RKO (cell line): ENCODE measurements at places on chromosomes 7 and 10.

DNA sequence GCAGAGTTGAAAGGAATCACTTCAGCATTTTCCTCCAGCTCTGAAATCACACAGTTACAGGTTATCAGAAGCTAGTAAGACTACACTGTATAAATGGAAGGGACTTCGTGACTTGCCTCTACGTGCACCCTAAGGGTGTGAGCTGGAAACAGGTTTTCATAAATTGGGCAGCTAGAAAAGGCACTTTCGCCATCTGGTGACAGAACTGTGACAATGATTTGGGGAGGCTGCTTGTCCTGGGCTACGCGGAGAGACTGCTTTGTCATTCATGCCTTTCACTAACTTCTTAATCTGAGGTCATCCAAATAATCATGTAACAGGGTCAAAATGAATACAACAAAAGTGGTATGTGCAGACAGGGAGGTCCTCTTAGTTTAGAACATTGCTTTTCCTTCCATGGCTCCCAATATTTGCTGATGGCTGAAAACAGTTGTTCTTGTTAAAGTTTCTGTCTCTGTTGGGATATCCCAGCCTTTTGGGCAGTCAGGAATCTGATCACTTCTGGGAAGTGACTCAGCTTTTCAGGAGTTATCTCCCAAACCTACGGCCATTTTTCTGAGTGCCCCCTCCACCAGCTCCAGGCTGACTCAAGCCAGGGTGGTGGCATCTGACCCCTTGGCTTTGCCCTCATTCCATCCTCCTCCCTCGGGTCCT, 17.8 kb downstream of the VWC2 start:
- peak; percentile 55 for DNase-seq

- DNase-seq = no peak
These were observed 33.7 kb upstream of the ERCC6 start for GRCh38 chr10:49572594-49573114.

DNA sequence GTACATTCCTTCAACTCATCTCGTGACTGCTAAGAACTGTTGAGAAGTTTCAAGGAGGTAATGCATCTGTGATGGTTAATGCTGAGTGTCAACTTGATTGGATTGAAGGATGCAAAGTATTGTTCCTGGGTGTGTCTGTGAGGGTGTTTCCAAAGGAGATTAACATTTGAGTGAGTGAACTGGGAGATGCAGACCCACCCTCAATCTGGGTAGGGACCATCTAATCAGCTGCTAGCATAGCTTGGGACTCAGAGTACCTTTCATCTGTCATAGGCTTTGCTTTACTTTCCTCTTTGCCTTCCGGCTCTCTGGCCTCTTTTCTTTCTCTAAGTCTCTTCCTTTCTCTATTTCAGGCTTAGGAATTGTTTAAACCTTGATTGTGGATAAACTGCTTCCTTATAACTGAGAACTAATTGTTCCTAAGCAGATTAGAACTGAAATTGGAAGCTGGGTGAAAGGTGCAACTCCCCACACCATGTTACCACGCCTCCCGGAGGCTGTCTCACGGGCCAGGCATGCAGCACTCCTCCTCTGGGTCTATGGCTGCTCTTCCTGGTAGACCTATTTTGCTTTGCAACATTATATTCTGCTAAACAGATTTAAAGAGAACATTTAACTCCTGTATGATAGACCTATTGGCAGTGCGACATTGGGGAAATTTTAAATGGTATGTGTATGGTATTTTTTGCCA, 298.2 kb downstream of the CCSER2 start:
- DNase-seq = no peak

- DNase-seq = peak; percentile 79
These were observed 26.7 kb upstream of the GGCT start for GRCh38 chr7:30531286-30531685.

DNA sequence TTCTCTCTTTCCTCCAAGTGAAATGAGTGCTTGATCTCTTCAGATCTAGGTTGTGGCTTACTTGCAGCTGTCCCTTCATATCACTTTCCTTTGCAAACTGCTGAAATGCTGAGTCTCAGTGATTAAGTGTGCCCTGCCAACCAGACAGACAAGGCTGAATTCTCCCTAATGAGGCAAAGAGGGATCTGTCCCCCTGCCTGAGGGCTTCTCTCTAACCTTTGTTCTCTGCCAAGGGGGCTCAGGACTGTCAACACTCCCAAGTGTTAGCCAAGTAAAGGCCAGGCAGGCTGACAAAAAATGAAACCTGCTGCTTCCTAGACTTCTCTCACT, at the start of gene MSS51:
TSS of gene MSS51 (minus strand) at position 24 of the 330 bp plus-strand sequence. CDS start 5,277 bp downstream, outside the sequence.
- DNase-seq = no peak

- DNase-seq = no peak
These were observed 198.8 kb downstream of the TNS3 start for GRCh38 chr7:47383072-47383471.

DNA sequence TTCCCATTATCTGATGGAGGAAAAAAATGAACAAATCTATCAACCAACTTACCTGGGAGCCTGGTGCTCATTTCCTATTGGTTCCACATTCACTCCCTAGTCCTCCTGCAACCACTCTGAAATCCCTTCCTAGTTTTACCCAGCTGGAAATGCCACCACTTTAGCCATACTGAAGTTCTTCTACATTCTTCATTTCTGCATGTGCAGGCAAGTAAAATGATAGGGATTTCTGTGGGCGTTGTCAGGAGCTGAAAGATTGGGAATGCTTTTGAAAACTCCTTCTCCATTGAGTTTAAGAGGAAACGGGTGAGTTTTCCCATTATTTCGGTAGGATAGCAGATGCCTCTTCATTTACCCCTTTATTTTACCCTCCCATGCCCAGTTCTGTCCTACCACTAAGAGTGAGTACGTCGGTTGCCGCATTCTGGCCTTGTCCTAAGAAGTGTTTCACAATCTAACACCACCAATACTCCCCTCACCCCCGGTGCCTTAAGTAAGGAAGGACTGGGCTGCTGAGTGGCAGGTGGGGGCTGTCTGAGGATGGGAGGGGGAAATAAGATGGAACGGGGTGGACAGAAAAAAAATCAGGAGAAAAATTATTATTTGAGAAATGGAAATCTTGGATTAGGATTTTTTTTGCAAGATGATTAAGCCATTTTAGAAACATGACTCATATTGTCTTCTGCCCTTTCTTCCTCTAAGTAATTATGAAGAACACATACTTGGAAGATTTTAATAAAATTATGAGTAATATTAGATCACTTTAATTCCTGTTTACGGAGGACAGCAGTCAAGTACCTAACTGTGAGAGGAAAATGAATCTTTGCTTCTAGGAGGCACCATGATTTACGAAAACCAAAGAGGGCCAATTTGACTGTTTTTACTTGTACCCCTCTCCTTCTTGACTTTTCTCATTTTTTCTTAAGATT, 13.2 kb upstream of the TAS2R60 start:
- no peak for DNase-seq
